ENCODE measurements at places on chromosomes 5 and 9.

GRCh38 chr5:128304088-128304487 lies 220.5 kb downstream of the SLC12A2 start:
- DNase-seq: no peak

- no peak for DNase-seq
These were observed 600 bp upstream of the SQSTM1 start for GRCh38 chr5:179820127-179820482.

- DNase-seq: no peak
These were observed 145.1 kb upstream of the SMIM23 start for GRCh38 chr5:171640480-171640879.

GRCh38 chr9:71793386-71794105 lies 25.2 kb upstream of the CEMIP2 start:
- DNase-seq: no peak

DNA sequence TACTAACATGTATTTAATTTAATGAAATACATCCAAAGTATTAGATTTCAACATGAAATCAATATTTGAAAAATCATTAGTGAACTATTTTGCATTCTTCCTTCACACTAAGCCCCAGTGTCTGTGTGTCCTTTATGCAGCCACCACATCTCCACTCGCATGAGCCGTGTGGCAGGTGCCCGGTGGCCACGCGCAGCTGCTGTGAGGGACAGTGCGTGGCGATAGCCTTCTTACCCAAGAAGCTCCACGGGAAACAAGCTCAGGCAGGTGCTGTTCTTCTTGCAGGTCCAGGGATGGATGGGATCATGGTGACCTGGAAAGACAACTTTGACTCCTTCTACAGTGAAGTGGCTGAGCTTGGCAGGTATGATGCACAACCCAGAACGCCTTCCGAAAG lies 79.3 kb upstream of the OTULINL start:
- no peak for DNase-seq

DNA sequence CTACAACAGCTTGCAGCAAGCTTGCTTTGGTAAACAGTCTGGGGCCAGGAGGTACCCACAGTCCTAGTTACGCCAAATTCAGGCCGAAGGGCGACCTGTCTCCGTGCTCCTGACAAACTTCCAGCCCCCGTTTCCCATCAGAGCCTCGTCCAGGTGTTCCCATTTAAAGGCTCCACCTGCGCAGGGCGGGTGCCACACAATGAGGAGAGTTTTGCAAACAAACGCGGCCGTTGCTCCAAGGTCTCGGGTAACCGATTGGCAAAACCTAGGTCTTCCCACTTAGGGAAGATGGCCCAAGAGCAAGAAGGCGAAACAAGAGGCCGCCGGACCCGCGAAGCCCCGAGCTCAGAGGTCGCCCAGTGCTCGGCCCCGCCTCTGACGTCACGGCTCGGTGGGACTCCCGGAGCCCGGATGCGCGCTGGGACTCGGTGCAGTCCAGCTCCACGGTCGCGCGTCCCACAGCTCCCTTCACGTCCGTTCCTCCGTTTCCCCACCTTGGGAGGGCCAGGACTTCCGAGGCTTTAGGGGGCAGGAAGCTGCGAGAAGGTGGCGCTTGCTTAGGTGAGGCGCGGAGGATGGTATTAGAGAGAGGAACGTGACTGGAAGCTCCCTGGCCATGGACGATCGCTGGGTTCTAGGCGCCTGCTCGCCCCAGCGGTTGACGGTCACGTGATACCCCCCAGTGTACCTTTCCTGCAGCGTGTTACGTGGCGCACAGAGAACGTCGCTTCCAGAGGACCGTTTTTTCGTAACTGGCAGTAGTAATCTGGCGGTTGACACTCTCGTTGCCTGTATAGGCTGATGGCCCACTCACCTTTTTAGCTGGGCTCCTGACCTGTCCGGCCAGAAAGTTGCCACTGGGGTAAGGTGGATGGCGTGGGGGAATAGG lies 41.8 kb upstream of the KDM4C start:
- no peak for DNase-seq

GRCh38 chr9:85940832-85941621 lies at the start of gene NAA35:
Gene NAA35, plus strand, starts transcription at chr9:85941146. Its CDS starts 1,014 bp downstream, at chr9:85942160.
- DNase-seq: peak; percentile 97

DNA sequence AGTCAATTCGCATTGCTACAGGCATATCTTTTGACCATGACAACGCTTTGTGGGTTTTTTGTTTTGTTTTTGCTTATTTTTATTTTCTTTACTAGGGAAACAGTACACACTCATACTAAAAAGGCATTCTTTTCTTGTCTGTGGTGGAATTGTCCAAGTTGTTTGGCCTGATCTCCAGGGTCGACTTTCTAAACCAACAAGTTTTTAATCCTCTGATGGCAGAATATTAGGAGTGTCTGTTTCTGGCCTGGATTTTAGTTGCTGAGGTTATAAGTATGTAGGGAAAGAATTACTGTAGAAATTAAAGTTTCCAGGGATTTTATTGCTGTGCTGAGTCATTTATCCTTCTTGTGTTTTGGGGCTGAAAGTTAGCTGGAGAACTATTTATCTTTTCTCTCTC lies 218.5 kb downstream of the TAF11L14 start:
- DNase-seq: no peak

DNA sequence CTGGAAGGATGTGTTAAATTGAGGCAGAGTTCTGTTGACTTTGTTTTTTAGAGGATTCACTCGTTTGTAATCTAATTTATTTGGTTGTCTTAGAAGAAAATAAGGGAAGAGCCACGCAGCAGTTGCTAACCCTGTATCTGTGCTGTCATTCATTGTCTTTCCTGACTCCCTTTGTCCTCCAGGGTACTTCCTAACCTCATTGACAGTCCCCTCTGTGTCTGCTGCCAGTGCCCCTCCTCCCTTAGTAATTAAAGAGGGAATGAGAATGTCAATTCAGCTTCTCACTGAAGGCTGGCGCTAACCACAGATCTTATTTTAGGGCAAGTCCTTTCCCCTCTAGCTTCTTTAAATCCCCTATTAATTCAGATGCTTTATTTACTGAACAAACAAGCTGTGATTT lies 84.0 kb downstream of the MAST4 start:
- no peak for DNase-seq

DNA sequence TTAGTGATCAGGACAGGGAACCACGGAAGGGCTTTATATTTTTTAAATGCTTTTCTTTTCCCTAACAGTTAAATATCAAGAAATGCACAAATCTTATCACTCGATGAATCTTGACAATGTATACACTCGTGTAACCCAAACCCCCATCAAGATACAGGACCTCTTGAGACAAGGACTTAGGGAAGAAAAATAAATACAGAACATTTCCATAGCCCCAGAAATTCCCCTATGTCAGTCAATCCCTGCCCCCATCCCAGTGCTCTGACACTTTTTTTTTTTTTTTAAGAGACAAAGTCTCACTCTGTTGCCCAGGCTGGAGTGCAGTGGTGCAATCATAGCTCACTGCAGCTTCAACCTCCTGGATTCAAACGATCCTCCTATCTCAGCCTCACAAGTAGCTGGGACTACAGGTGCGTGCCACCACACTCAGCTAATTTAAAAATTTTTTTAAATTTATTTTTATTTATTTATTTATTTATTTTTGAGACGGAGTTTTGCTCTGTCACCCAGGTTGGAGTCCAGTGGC lies 2.7 kb downstream of the SPINK4 start:
- no peak for DNase-seq

- no peak for DNase-seq
These were observed 25.3 kb upstream of the MSX2 start for GRCh38 chr5:174699131-174699530.

DNA sequence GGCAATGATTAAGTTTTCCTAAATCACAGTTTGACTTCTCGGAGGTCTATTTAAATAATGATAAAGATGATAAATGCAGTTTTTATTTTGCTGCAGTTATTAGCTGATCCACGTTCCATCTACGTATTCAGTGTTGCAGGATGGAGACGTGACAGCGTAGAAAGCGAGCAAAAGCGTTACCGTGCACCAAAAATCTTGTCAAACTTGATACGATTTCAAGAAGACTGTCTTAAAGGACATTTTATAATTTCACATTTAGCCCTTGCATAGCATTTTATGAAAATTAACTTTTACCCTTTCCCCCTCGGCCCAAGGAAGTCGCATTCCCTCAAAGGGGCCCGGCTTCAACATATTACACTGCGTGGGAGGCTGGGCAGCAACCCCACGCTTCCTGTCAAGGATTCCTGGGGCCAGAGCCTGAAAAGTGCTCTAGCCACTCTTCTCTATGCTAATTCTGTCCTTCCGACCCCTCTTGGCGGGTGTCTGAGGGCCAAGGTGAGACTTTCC lies 7.1 kb upstream of the PURA start:
- no peak for DNase-seq

DNA sequence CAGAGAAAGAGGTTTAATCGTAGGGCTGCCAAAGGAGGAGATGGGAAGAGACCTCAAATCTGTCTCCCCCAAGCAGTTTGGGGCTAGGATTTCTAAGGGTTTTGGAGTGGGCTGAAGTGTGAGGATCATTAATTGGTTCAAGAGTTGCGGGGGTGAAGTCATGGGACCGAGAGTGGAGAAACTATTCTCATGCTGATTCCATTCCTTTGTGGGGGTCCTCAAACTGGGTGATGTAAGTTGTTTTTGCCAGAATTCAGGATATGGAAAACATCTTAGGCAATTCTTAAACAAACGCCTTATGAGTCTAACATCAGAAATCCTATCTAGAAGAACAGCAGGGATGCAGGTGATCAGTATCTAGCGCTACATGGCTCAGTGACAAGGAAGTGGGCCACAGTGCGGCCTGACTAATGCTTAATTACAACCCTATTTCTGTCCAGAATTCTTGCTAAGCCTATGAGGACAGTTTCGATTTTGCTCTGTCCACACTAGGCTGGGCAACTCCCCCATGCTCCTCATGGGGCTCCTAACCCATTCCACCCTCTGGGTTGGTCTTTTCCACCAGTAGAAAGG lies 27.7 kb upstream of the TRIO start:
- DNase-seq: no peak
